Esophagus squamous epithelium (tissue), 5 donors: ENCODE measurements at places on chromosomes 11 and 22.

GRCh38 chr22:42643634-42644421 lies 3.4 kb upstream of the ATP5MGL start:
- DNase-seq, result no peak

DNA sequence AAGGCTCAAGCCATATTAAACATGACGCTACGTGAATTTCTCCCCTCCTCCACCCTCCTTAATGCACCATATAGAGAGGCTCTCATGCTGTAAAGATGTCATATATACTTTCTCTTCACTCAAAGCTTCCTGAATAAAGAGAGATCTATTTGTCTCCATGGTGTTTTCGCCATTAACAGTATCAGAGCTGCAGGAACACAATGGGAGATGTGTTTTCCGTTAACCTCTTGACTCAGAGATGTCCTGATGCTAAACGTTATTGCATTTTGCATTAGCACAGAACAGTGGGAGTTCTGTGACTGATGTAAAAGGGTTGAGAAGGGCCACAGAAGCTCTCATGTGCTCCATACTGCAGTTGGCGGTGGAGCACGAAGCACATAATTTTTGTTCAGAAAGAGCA lies 25.7 kb upstream of the BLID start:
- no peak for DNase-seq

DNA sequence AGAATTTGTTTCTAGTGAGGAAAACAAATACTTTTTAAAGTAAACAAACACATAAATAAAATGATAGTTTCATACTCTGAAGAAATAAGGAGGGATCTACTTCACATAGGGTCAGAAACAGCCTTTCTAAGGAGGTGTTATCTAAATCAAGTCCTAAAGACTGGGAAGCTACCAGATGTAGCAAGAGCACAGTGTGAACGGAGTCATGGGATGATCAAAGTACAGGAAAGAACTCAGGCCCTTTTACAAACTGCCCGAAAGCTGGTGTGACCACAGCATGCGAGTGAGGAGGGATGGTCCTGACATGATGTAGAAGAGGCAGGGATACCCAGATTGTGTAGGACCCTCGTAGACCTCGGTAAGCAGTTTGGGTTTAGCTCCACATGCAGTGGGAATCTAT lies 102.8 kb downstream of the ARHGAP32 start:
- no peak for DNase-seq

- DNase-seq, result no peak
These were observed 19.4 kb upstream of the MS4A6E start for GRCh38 chr11:60307507-60308195.

DNA sequence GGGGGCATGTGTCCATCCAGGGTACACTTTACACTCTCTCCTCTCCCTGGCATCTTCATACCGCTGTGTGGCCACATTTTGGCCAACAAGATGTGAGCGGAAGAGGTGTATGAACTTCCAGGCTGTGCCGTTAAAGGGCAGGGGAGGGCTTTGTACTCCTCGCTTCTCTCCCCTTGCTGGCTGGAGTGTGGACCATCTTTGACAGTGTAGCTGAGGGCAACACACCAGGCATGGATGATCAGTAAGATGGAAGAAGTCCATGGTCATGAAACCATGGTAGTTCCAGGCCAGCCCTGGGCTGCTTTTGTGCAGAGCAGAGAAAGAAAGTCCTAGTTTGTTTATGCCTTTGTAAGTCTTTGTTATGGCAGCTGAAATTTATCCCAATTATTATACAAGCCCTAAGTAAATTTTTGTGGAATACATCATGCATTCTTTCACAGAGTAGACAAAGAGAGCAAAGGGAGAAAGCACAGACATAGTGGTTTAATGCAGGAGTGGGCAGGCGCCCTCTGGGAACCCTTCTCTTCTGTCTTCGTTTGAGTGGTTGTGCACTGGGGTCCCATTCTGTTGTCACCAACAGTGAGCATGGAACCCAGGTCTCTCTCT lies 70.4 kb downstream of the FBXO7 start:
- no peak for DNase-seq

- no peak for DNase-seq
These were observed 15.3 kb upstream of the POLA2 start for GRCh38 chr11:65246506-65246905.

- no peak for DNase-seq
These were observed 79.7 kb downstream of the DGCR2 start for GRCh38 chr22:19042285-19043120.

GRCh38 chr11:75574698-75575602 lies 12.9 kb downstream of the SERPINH1 start:
- DNase-seq, result no peak
